ENCODE measurements at places on chromosomes 2 and 18. TPM values are rescaled to one million over a fixed set of nuclear protein-coding genes. Genes with fewer than 3 reads are reported as not detected.

The KLHL14 gene
- 0.34 TPM for total RNA-seq

The NT5C1B gene
- 0.21 TPM for total RNA-seq

The CCNYL1 gene
- 3.2 TPM for total RNA-seq

GRCh38 chr2:199144036-199144435, 313.7 kb downstream of the SATB2 start:
- DNase-seq = no peak

DNA sequence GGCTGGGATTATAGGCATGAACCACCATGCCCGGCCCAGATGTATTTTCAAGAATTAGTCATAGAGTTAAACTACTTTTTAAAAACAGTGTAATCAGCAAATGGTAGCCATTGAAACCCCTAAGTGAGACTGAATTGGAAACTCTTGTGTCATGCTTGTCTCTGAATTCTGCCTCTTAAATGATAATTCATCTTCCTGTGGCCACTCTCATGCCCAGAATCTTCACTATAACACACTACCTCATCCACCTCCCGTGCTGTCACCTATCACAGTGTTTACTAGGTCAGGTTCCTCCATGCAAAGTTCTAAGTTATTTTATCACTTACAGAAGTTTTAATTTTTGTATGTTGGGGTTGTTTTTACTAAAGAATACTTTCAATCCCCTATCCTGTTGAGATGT, 197.5 kb downstream of the PHLPP1 start:
- no peak for DNase-seq

DNA sequence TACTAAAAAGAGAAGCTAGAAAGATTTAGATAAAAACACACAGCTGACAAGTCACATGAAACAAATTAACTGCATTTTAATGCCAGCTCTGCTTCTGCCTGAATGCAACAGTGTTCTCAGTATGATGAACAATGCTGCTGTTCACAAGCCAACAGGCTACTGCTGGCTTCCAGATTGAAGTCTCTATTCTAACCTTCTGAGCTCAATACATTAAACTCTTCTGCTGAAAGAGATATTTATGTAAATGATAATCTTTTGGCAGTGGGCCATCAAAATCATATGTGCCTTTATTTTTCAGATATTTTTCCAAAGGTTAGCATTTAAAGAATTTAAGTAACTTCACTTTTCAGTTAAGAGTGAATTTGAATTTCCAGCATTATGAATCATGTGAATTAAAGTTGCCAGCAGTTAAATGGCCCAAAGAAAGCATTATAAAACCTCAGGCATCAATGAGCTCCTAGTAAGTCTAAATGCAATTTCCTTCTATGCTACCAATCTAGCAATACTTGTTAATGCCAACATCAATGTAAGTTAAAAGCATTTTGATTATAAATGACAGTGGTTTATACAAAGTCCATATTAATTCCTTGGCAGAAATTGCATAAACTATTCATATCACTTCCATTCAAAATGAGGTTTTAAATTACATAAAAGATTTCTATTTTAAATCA, 72.4 kb downstream of the ID2 start:
- no peak for DNase-seq

DNA sequence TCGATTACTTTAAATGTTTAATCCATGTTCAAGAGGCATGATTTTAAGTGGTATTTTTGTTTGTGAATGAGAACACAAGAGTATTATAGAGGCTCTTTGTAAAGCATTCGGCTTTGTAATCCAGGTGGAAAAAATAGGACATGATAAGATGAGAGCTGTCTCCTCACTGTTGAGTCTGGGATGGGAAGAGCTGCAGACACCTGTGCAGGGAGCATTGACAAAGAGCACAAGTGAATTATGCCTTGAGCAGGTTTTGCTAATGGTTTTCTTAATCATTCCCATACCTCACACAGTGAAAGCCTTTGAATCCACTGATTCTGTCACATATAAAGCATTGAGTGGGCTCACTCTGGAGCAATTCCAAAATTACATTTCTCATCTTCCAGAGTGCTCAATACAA, 9.6 kb downstream of the COL6A3 start:
- DNase-seq = no peak
